ENCODE measurements at places on chromosomes 12 and 14.

DNA sequence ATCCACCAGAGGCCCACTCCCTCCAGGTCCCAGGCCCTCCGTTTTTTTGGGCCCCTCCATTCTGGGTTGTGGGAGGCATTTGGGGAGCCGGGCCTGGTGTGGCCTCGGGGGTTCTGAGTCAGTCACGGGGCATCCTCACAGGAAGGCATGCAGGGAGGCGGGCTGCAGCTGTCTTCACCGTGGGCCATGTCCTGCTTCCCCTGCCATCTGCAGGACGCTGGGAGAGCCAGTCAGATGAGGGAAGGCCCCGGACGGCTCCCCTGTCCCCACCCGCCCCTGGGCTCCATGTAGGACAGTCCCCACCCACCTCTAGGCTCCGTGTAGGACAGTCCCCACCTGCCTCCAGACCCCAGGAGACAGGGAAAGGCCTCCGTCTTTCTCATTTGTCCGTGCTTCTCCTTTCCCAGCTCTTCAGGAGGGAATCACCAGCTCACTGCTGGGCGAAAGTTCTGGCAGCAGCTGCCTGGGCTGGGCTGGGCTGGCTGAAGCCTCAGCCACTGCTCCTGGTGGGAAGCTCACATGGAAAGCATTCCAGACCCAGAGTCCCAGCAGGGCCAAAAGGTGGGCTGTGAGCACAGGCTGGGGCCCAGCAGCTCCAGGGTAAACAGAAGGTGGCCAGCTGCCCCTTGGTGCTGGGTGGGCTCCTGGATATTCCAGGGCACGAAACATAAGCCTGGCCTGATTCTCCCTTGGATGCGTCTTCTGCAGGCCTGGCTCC is 217.8 kb downstream of the KIF26A start:
- no peak for DNase-seq

DNA sequence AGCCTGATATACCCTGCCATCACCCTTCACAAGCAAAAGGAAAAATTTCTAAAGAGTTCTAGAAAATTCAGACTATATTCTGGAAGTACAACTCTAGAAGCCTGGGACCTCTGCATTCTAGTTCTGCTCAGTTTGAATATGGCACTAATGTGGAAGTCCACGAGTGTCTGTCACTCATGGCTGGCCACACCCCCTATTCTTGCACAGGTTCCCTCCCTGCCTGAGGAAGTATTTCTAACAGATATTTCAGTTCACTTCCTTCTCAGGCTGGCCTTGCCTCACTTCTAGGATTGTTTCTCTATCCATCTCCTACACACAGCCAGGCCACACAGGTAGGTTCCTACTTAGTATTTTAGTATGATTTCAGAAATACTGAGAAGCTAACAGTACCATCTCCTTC is 67.4 kb downstream of the PHLDA1 start:
- DNase-seq, result no peak

GRCh38 chr14:55274146-55274545 is 2.9 kb downstream of the FBXO34 start:
- DNase-seq, result no peak

DNA sequence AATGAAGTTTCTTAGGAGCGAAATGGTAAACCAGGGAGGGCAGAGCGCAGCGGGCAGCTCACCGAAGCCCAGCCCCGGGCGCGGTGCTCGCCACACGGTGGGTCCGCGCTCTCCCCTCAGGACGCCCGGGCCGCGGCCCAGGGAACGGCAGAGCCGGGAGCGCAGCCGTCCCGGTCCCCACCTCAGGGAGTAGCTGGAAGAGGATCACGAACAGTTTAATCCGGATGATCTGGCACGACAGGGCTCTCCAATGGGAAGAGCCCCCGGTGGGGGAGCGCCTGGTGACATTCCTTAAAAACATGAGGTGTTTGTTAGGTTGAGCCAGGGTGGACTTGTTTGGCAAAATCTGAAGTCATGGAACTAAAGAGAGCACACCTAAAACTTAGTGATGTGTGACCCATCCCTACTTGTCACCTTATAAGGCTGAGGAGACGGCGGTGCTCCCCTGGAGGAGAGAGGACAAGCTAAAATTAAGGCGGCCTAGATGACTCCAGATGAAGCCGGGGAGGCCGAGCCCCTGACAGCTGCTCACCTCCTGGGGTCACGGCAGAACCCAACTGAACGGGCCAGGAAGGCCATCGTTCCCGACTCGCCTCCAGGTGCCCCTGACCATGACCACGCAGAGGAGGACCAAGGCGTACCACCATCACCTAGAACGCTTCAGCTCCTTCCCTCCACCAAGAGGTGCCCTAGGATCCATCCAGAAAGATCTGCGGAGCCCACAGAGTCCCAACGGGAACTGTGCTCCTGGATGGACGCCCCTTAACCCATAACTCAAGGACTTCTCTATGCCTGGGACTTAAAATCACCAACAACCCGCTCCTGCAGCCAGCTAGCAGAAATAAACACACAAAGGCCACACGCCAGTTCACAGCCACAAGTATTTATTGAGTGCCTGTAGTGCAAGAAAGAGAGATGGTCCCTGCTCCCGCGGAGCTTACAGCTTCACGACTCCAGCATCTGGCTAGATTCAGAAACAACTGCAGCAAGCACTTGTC is 866 bp upstream of the PITPNM2 start:
- DNase-seq, result no peak

GRCh38 chr14:39247256-39247655 is 13.5 kb downstream of the MIA2 start:
- peak; percentile 94 for DNase-seq

GRCh38 chr12:61161961-61162360 is 1098.2 kb upstream of the USP15 start:
- DNase-seq, result peak; percentile 61

DNA sequence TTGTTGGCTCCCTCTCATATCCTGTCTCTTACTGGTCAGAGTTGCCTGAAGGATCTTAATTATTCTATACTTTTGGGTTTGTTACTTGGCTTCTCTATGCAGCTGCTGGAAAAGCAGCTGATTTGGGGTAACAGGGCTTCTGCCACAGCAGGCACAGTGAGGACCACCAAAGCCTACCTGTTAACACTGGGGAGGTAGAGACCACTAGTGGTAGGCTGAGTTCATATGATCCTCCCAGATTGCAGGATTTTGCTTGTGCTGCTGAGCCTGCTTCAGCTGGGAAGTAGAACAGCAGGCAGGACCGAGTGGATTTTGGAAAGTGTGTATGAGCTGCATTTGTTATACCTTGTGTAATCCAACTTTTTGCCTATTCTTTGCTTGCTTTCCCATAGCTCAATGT is 34.1 kb downstream of the RCOR1 start:
- no peak for DNase-seq

DNA sequence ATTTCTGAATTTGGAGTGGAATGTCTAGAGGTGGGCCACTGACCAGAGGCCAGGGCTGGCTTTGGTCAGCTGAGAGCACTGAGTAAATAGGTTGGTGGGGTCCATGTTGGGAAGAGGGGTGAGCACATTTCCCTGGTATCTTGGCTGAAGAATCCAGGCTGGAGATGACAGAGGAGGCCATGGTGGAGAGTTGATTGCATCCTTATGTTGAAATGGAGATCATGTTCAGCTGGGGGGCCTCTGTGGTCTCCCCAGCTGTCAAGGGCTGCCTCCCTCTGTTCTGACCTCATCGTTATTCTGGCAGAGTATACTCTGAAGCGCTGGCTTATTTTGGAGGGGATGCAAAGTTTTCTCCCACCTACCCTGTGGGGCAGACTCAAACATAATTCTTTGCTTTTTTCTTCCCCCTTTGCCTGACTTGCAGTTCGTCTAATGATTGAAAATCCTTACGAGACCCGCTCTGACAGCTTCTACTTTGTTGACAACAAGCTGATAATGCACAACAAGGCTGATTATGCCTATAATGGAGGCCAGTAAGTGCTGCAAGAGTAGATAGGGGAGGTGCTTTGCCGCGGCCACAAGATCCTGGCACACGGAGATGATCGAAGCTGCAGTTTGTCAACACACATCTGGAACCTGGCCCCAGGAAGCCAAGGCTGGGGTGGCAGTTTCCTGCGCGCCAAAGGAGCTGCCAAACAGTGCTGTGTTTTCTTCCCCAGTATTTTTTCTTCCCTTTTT is 6.0 kb upstream of the ACADS start:
- no peak for DNase-seq

DNA sequence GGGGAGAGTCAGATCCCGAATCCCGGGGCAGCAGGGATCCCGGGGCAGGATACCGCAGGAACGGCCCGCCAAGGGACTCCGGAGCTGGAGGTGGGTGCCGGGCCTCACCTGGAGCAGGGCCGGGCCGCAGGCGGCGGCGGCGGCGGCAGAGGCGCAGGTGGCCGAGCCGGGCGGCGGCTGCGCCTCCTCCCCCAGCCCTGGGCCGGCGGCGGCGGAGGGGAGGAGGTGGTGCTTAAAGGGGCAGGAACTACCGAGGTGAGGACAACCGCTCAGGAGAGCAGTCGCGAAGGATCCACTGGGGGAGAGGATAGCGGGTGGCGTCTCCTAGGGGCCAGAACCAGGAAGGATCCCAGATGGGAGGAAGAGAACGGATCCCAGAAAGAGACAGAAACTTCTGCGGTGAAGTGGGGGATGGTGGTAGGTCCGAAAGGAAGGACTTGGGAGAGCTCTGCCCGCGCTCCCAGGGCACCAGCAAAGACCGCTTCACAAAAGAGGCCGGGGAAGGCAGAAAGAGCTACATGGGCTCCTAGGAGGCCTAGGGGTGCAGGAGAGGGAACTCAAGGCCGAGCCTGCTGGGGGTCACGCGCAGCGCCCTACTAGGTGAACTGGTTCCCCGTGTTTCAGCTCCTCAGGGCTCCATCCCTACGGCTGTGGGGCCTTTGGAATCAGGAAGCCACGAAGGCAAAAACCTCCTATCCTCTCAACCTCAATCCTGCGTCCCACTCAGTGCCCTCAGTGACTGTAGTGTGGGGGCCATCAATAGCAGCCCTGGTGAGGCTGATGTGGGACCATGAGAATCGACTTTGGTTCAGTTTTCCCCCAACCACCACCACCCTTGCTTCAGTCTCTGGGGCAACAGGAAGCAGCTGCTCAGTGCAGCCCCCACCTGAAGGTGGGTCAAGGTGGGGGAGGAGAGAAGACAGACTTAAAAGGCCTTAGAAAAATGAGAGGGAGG is 5.0 kb upstream of the BAZ2A start:
- peak; percentile 92 for DNase-seq

- peak; percentile 98 for DNase-seq
Observed at GRCh38 chr12:92899386-92900001, 29.6 kb downstream of the EEA1 start.

- DNase-seq, result no peak
Observed at GRCh38 chr12:89801284-89801683, 92.6 kb upstream of the ATP2B1 start.

DNA sequence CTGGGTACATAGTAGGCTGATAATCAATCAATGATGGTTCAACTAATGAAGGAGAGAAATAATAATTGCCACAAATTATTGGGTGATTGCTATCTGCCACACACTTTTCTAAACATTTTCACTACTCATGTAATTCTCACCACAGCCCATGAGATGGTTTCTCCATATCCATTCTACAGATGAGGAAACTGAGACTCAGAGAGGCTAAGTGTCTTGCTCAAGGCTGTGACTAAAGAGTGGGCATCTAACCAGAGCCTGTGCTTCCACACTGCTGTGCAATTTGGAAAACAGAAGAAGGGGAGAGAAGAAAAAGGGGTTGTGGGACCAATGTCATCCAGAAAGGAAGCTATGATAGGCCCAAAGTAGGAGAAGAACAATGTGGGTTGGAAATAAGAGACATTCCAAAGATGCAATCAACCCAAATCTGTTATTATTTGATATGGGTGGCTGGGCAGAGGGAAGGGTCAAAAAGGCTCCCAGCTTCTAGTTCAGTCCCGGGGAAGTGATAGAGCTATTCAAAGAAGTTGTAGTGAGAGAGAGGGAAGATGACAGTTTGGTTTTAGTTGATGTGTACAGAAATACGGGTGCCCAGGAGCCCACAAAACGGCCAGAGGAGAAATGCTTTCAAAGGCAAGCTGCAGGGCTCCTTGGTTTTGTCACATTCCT is 483 bp upstream of the NR1H4 start:
- no peak for DNase-seq

DNA sequence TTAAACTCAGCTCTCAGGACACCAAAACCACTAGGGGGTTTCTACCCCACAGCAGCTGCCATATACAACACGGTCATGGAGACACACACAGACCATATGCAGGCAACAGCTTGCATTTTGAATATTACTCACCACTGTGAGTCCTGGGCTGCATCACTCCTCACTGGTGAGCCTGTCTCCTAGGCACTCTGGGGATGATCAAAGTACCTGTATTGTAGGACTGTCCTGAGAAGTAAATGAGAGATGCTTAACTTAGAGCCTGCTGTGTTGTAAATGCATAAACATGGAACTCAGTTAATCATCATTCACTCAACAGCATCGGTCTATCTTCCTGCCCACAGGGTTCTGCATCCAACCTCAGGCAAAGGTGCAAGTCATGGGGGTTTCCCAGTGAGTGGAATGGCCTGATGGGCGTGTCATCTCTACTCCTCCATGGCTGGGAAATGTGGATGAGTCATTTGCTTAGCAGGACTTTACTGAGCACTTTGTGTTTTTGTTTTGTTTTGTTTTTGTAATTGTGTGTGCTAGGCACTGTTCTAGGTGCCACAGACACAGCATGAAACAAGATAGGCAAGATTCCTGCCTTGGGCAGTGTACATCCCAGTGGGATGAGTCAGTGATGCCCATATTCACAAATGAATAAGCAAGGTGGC is 1141.2 kb upstream of the TMEM132C start:
- peak; percentile 99 for DNase-seq

GRCh38 chr12:47758834-47759690 is at the start of gene RAPGEF3:
RAPGEF3 (minus strand) TSS chr12:47758880; CDS start chr12:47758556, 324 bp downstream.
- DNase-seq, result peak; percentile 87

- DNase-seq, result no peak
Observed at GRCh38 chr14:68377006-68377405, 415.9 kb downstream of the ZFP36L1 start.

- DNase-seq, result no peak
Observed at GRCh38 chr12:32860192-32860591, 36.4 kb downstream of the PKP2 start.

DNA sequence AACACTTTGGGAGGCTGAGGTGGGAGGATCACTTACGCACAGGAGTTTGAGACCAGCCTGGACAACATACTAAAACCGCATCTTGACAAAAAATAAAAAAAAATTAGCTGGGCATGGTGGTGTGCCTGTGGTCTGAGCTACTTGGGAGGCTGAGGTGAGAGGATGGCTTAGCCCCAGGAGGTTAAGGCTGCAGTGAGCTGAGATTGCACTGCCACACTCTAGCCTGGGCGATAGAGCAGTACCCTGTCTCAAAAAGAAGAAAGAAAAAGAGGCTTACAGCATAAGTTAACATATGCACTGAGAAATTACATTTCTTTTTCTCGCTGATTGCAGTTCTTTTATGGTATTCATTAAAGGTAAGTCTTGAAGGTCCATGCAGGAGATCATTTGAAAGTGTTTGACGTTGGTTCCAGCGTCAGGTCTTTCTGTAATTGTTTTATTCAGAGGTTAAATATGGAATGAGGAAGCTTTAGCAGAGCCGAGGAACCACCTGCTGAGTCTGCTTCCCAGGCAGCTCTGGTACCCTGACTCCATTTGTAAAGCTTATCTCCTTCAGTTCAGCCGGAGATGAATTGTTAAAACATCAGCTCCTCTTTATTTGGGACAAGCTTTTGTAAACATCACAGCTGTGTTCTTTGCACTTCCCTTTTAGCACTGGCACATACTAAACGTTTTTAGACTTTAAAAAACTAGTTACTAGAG is 18.5 kb downstream of the SFSWAP start:
- DNase-seq, result no peak

GRCh38 chr14:79426103-79426755 is 785.1 kb downstream of the DIO2 start:
- DNase-seq, result no peak

GRCh38 chr14:92553438-92553837 is 39.9 kb downstream of the RIN3 start:
- no peak for DNase-seq

Data from PC-3 (cell line).